NCI-H69 (cell line): ENCODE measurements at places on chromosomes 3 and 15.
A peak's percentile ranks its signal among the peaks of the same experiment; 100 is the strongest.

GRCh38 chr3:128362026-128362965 is 104.4 kb downstream of the DNAJB8 start:
- no peak for DNase-seq

- no peak for DNase-seq
Measured at GRCh38 chr3:125110876-125111480, 55.2 kb upstream of the HEG1 start.

GRCh38 chr15:74630284-74631086 is 14.8 kb downstream of the CLK3 start:
- DNase-seq: no peak

DNA sequence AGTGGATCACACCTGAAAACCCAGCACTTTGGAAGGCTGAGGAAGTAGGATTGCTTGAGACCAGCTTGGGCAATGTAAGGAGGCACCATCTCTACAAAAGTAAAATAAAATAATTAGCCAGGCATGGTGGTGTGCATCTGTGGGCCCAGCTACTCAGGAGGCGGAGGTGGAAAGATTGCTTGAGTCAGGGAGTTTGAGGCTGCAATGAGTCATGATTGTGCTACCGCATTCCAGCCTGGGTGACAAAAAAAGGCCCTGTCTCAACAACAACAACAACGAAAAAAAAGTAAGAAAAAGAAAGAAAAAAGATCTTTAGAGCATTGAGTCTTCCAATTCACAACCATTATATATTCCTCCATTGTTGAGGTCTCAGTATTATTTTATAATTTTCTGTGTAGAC is 192.4 kb upstream of the DPH6 start:
- no peak for DNase-seq

DNA sequence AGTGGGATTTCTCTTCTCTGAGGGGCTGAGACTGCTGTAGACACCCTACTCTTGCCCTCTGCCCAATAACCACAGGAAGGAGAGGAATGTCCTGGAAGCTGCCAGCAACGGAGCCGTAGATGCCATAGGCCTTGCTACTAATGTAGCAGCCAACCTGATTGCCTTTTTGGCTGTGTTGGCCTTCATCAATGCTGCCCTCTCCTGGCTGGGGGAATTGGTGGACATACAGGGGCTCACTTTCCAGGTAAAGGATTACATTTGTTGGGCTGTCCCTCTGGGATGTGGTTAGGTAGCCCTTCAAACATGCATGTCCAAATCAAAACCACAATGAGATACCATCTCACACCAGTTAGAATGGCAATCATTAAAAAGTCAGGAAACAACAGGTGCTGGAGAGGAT is 16.1 kb downstream of the SLC28A2 start:
- peak; percentile 40 for DNase-seq

- DNase-seq: no peak
Measured at GRCh38 chr15:86797135-86797534, 717.5 kb downstream of the AGBL1 start.

GRCh38 chr15:36882056-36882455 is 218.3 kb downstream of the MEIS2 start:
- DNase-seq: no peak
